PC-3 (cell line): ENCODE measurements at places on chromosomes 1 and 21. TPM values are rescaled to one million over a fixed set of nuclear protein-coding genes. Genes with fewer than 3 reads are reported as not detected.

BCL2L15 gene
- total RNA-seq = 0.29 TPM in 1 of 2 replicates, not detected in the other

RGL1 gene
- 1.5 and 1.9 TPM in 2 replicates for total RNA-seq

IFNLR1 gene
- 8.9 and 9.5 TPM in 2 replicates for total RNA-seq

ACTL8 gene
- not detected in 2 replicates for total RNA-seq

ST6GALNAC3 gene
- not detected in 2 replicates for total RNA-seq

- DNase-seq = peak; percentile 85
Observed at GRCh38 chr1:36350659-36351226, 27.3 kb upstream of the EVA1B start.

DNA sequence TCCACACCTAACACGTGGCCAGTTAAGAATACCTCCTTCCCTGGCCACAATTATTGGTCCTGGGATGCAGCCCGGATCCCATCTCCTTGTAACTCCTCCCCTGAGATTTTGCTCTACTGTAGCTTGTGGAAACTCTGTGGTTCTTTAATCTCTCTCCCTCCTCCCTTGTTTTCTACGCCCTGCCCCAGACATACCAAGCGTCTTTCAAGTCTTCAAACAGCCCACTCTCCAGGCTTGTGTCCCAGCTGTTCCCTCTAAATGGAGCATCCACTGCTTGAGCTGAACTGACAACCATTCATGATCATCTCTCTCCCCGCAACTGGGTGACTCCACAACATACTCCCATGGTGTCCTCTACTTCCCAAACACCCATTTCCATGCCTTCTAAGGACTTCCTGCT, 111.6 kb downstream of the SIPA1L2 start:
- DNase-seq = no peak

- no peak for DNase-seq
Observed at GRCh38 chr1:7235871-7236517, 450.7 kb downstream of the CAMTA1 start.

DNA sequence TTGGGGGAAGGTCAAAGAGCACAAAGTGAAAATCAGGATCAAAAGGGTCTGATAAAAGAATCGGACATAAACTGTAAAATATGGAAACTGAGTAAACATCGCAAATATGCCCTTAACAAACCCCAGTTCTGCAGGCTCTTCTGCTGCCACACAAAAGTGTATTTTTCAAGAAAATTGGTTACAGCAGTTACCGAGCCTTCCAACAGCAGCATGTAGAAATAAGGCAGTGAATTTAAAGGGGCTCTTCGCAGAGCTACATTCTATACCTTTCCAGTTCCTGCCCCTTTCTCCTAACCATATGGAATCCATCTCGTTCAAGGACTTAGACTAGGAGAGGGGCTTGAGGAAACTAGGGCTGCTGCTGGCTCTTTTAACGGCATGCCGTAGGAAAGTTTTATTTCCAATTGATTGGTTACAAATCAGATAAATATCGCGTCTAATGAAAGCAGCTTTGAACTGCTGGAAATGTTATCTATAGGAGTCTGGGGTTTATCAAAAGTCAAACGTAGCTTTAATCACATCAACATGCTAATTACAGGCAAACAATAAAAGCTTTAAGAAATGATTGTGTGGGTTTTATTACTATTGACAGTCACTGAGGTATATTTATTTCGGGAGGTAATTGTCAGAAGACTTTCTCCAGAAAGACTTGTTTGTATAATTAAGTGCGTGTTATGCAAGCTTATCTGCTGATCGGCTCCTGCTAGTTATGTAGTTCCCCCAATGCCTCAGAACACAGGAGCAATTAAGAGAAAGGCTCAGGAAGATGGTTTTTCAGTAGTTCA, 59.1 kb downstream of the GORAB start:
- DNase-seq = no peak

DNA sequence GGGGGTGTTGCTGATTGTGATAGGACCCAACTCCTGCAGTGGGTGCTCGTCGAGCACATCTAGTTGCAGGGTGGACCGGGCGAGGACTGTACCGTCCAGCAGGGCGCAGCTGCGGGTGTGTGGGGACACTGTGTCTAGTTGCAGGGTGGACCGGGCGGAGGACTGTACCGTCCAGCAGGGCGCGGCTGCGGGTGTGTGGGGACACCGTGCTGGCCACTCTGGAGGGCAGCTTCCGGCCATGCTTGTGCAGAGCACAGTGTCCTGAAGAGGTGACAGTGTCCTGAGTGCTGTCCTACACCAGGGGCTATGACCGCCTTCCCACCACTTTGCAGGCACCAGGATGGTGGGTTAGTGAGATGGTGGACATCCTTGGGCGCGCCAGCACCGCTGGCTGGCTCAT, 4.6 kb upstream of the TRPM2 start:
- DNase-seq = no peak

- no peak for DNase-seq
Observed at GRCh38 chr1:180912211-180912800, 391 bp upstream of the KIAA1614 start.

DNA sequence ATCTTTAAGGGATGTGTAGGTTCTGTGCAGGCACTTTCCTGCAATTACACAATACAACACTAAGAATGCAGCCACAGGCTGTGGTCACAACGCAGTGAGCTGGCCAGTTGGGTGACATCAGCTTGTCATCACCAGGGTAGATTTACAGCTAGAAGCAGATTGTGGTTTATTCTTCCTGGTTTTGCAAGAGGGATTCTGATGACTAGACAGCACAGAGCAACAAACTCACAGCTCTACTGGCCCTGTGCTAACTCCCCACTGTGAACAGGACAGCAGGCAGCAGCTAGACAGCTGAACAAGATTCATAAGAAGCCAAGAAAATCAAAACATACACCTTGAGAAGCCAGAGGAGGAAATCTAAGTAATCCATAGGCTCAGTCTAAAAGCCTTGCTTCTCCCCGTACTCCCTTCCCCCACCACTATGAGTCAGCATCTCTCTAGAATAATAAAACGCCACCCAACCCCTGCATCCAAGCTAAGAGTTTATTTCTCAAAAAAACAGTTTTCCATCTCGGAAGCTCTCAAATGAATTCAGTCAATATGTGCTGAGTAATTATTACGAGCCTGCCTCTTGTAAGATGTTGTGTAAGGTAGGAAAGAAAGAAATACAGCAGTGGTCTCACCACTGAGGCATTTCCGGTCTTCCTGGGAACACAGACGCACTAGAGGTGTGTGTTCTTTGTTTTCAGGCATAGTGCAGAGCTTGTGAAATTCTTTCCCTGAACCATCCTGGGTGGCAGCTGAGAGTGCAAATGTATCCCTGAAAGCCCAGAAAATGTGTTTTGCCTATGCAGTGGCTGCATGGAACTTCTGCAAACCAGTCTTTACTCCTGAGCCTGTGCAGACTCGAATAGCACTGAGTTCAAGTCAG, 162.8 kb downstream of the NTPCR start:
- peak; percentile 99 for DNase-seq

GRCh38 chr21:25176637-25177412, 430.5 kb downstream of the MRPL39 start:
- peak; percentile 36 for DNase-seq

GRCh38 chr1:57400048-57400447, 23.8 kb downstream of the DAB1 start:
- DNase-seq = no peak

DNA sequence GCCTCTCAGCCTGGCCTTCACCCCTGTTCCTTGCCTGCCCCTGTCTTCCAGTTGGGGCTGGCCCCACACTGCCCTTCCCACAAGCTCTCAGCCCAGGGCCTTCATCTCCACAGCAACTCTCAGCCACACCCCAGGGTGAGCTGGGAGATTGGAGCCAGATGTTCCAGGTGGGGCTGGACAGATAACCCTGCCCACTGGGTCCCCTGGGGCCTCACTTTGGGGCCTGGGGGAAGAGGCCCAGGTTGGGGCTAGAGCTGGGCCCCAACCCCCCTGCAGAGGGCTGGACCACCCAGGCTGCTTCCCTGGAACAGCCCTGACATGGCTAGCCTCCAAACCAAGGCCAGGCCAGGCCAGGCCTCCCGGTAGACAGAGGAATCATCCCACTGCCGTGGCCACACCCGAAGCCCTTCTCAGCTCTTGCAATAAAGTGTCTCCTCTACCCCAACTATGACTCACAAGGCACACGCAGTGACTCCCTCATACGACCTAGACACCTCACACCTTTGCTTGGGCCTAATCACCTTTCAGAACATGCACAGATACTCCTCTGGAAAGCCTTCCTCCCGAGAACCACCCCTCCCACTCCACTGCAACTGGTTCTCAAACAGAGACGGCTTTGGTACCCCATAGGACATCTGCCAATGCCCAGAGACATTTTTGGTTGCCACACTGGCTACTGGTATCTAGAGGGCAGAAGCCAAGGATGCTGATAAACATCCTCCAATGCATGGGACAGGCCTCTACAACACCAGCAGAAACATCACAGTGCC, 22.2 kb downstream of the SLC2A1 start:
- peak; percentile 92 for DNase-seq

- no peak for DNase-seq
Observed at GRCh38 chr1:41041614-41042270, 20.2 kb upstream of the SLFNL1 start.

- peak; percentile 47 for DNase-seq
Observed at GRCh38 chr1:37989361-37989930, 376 bp downstream of the SF3A3 start.

DNA sequence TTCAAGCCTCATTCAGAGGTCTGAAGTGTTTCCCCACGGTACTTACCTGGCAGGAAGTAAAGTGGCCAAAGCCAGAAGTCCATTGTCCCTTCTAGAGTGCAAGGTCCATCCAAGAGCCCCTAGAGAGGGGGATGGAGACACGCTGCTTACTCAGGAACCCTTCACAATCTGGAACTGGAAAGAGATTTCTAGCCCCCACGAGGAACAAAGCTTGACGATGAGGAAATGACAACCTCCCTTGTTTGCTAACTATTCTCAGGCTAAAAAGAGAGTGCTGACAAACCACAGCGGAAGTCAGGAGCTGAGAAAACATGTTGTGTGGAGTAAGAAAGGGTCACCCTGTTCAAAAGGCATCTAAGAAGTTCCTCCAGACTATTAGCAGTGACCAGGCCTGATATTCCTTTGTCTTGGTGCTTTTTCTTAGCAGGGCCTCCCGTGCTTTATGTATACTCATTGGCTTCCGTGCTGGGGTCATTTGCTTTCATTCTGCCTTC, at the start of gene FCMR:
Gene FCMR, minus strand, starts transcription at position 170 of the 494 bp plus-strand sequence. Its CDS starts 87 bp downstream, at position 83.
- DNase-seq = no peak

- DNase-seq = peak; percentile 45
Observed at GRCh38 chr1:209580577-209580976, 2.9 kb upstream of the CAMK1G start.
